ENCODE measurements at places on chromosomes 13 and 19. TPM values are rescaled to one million over a fixed set of nuclear protein-coding genes. Genes with fewer than 3 reads are reported as not detected.

FOXO1 gene
- total RNA-seq, result 46.1 TPM

KCNK6 gene
- 5.9 TPM for total RNA-seq

DNA sequence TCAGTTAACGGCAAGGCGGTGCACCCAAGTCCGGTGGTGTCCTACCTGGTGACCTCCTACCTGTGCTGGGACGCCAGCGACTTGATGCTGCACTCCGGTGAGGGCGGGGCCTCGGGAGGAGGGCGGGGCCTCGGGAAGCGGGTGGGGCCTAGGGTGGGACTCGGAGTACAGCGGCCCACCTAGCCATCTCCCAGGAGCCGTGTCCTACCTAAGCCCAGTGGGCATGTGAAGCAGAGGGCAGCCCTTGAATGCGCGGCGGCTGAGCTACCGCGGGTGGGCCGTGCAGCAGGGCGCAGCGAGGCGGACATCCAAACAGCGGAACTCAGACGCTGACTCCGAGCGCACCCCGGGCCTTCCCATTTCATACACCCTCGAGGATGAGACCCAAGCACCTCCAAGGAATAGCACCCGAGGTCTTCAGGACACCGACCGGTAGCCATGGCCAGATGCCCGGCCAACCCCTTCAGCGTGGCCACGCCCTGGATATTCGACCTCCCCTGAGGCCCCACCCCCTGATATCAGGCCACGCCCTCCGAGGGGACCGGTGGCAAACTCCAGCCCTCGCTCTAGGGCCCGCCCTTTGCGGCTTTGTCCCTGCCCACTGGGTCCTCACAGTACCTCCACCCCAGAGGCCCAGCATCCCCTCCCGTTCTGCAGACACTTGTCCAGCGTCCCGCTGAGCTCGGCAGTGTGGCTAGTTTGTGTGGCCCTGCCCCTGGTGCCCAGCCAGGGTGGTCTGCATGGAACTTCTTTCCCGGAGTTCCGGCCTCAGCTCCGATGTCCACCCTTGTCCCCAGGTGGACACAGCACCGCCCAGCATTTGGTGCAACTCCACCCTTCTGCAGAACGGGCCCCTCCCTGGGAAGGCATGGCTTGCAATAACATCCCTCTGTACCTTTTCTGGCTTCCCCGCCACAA lies 5.4 kb downstream of the KLK1 start:
- H3K4me1 ChIP-seq, result no peaks in the 10 kb centered on the region
- peak overlapping the region; percentile 34 for H3K4me3 ChIP-seq
- no peak overlapping the region for H3K27ac ChIP-seq
- no peaks in the 10 kb centered on the region for H3K36me3 ChIP-seq
- no peaks in the 10 kb centered on the region for H3K27me3 ChIP-seq

GRCh38 chr19:30966486-30966885 lies 382.8 kb downstream of the TSHZ3 start:
- no peak overlapping the region for H3K4me3 ChIP-seq
- DNase-seq, result no peak
- H3K36me3 ChIP-seq, result no peaks in the 10 kb centered on the region
- H3K4me1 ChIP-seq, result no peaks in the 10 kb centered on the region

DNA sequence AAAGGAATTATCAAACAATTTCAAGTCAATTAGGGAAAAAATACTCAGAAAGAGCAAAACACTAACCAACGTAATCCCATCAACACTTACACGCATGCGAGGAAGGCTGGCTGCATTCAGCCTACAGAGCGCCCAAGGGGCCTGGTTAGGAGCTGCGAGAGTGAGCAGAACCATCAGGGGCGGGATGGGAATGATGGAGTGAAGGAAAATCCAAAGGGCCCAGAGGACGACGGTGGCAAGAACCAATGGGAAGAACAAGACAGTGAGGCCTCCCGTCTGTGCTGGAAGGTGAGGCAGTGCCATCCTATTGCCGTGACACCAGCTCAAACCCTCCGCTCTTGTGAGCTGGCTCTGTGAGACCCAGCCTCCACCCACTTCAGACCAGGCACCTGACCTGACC lies 253.0 kb downstream of the IRS2 start:
- no peaks in the 10 kb centered on the region for H3K36me3 ChIP-seq
- no peaks in the 10 kb centered on the region for H3K4me1 ChIP-seq
- no peak overlapping the region for H3K27ac ChIP-seq
- no peak overlapping the region for H3K4me3 ChIP-seq
- H3K27me3 ChIP-seq, result no peaks in the 10 kb centered on the region
- DNase-seq, result no peak
